Activated CD8-positive, alpha-beta memory T cell treated with anti-CD3 and anti-CD28 coated beads for 1 hour (primary cell): ENCODE measurements at places on chromosomes 4 and X.

DNA sequence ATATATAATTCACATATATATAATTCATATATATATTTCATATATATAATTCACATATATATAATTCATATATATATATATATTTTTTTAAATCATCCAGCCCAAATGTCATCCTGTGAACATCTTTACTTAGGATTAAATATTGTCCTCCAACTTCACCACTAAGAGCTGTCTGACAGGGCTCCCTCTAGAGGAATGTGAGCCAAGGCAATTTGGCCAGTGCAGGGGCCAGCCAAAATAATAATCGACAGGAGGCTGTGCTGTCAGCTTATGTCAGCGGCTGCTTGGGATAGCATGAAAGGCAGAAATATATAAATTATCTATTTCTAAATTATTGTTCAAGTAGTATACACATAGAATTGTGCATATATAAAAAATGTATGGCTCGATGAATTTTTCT, 29.5 kb downstream of the EGFL6 start:
- no peak for DNase-seq

- DNase-seq: no peak
These were observed 210.6 kb upstream of the DKK2 start for GRCh38 chr4:107246761-107247160.

GRCh38 chr4:6241062-6241845, 28.4 kb upstream of the WFS1 start:
- DNase-seq: no peak

DNA sequence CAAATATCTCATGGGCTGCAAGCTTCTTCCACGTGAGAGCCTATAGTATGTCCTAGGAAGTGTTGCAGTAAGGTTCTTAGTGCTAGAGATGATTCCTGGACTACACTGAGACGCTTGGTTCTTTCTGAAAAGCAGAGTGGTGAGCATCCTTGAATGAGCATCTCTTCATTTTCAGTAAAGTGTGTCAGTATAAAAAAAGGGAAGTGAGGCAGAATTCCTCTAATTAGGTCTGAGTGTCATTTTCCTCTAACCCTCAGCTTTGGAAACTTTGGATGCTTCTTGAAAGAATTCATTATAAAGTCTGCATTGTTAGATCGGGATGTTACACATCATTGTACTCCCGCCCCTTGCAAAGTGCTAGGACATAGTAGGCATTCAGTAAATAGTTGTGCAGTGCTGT, 5.2 kb downstream of the BMPR1B start:
- no peak for DNase-seq

- DNase-seq: no peak
These were observed 241.7 kb upstream of the PSAPL1 start for GRCh38 chr4:7676398-7676922.

- no peak for DNase-seq
These were observed 343.9 kb upstream of the NOCT start for GRCh38 chr4:138671606-138672084.
